Dorsolateral prefrontal cortex (tissue), 122 donors: ENCODE measurements at places on chromosomes 6 and 20.

GRCh38 chr6:15479761-15480160 is 183.1 kb downstream of the DTNBP1 start:
- DNase-seq, result no peak

- DNase-seq, result no peak
Observed at GRCh38 chr6:30800871-30801270, 56.5 kb upstream of the IER3 start.

- DNase-seq, result no peak
Observed at GRCh38 chr20:25686081-25687067, 10.3 kb downstream of the ZNF337 start.

DNA sequence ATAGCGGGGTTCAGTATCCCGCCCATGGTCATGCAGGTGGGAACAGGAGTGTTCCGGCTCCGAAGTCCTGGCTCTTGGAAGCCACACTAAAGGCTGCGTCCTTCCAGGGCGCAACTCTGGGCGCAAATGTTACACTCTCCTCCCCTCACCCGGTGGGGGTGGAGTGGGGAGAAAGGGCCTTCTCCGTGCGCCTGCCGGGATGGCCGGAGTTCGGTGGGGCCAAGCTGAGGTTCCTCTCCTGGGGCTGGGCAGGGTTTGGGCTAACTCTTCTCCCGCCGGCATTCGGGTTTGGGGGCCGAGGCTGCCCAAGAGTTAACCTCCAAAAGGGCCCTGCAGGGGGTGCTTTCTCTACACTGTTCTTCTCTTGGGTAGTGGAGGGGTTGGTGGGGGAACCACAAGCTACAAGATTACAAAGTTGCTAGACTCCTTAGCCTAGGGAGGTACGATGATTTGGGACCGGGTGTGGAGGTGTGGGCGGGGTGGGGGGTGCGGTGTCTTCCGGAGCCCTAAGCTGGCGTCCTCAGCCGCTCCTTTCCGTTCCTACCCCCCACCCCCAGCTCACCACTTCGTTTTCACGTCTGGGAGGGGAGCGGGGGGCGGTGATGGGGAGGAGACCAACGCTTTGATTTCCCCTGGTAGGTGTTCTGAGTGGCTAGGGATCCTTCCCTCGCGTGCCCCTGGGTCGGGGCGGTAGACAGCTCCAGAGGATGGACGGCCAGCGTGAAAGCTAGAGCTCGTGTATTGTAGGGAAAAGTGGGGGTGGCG is 12.3 kb downstream of the NRN1 start:
- no peak for DNase-seq

- no peak for DNase-seq
Observed at GRCh38 chr6:27617700-27618689, 145.1 kb upstream of the ZNF184 start.

DNA sequence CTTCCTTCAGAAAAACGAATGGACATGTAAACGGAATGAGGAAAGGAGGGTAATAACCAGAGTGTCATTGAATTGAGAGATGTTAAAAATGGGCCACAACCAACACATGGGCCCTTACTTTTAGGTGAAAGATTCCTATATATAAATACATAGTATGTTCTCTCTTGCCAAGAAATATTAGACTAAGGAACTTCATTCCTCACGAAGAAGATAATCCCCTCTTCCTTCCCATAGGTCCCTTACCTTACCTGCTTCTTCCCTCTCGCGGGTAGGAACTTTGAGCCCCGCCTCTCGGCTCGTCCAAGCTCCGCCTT is 295 bp upstream of the TBC1D22B start:
- no peak for DNase-seq

GRCh38 chr6:135675026-135675425 is 176.5 kb upstream of the PDE7B start:
- no peak for DNase-seq

- DNase-seq, result no peak
Observed at GRCh38 chr20:51452091-51452613, 90.4 kb downstream of the NFATC2 start.

DNA sequence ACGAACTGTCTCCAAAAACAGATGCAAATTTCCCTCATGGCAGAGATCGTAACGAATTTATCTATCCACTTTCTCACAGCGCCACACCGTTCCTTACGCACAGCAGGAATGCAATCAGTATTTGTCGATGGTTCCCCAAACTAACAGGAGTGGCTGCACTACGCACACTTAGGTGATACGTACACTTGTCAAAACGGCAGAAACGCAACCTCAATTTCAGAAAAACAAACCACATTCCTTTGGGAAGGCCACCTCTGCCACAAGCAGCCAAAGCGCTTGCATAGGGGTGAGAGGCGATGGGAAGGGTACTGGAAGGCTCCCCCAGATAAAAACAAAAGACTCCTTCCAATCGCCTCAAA is 638 bp downstream of the MDN1 start:
- no peak for DNase-seq

GRCh38 chr6:9266741-9267140 is 831.4 kb upstream of the SLC35B3 start:
- no peak for DNase-seq
